ENCODE measurements at places on chromosomes 6 and 20. TPM values are rescaled to one million over a fixed set of nuclear protein-coding genes. Genes with fewer than 3 reads are reported as not detected.

- H3K36me3 ChIP-seq, result no peaks in the 10 kb centered on the region
- H3K4me3 ChIP-seq, result no peak overlapping the region
- no peak for DNase-seq
- H3K27ac ChIP-seq, result peak overlapping the region; percentile 10
- H3K27me3 ChIP-seq, result no peaks in the 10 kb centered on the region
Measured at GRCh38 chr6:37988696-37989095, 169.2 kb downstream of the ZFAND3 start.

DNA sequence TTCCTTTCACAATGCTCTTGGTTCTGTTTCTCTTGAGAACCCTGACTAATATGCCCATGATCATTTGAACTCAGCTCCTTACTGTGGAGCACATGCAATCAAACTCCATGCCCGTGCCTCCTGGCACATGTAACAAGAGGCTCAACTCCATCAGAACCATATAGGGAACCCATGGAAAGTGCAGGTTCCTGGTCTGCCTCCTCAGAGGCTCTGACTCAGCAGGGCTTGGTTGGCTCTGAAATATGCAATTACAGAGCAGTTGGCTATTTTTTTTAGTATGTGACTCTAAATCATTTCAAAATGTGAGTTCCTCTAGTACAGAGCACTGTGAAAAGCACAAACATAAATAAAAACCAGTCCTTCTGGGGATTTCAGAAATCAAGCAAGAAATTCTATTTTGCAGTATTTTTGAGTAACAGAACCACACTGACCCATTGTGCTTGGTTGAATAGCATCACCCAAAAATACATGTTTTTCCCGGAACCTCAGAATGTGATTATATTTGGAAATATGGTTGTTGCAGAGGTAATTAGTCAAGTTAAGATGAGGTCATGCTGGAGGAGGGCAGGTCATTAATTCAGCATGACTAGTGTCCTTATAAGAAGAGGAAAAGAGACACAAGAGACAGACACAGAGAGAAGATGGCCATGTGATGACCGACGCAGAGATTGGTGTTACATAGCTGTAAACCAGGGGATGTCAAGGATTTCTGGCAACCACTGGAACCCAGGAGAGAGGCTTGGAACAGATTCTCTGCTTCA, 13.2 kb upstream of the MAP3K4 start:
- no peak overlapping the region for H3K4me3 ChIP-seq
- peak overlapping the region; percentile 0 for H3K27ac ChIP-seq
- peaks cover 21% of the 10 kb centered on the region for H3K4me1 ChIP-seq
- no peaks in the 10 kb centered on the region for H3K27me3 ChIP-seq
- no peak for DNase-seq
- H3K36me3 ChIP-seq, result no peaks in the 10 kb centered on the region

- H3K4me1 ChIP-seq, result no peaks in the 10 kb centered on the region
- no peaks in the 10 kb centered on the region for H3K27me3 ChIP-seq
- no peak overlapping the region for H3K27ac ChIP-seq
- no peaks in the 10 kb centered on the region for H3K36me3 ChIP-seq
Measured at GRCh38 chr6:159104163-159104925, 59.6 kb upstream of the TAGAP start.

- no peak overlapping the region for H3K27ac ChIP-seq
- H3K4me1 ChIP-seq, result no peaks in the 10 kb centered on the region
- H3K4me3 ChIP-seq, result no peak overlapping the region
- H3K27me3 ChIP-seq, result no peaks in the 10 kb centered on the region
- no peaks in the 10 kb centered on the region for H3K36me3 ChIP-seq
Measured at GRCh38 chr6:25629198-25629576, 22.8 kb upstream of the SCGN start.

ZNF165 gene
- total RNA-seq, result 1.8 TPM

- no peak for DNase-seq
- H3K27ac ChIP-seq, result no peak overlapping the region
- no peaks in the 10 kb centered on the region for H3K36me3 ChIP-seq
- H3K27me3 ChIP-seq, result no peaks in the 10 kb centered on the region
- no peak overlapping the region for H3K4me3 ChIP-seq
- H3K4me1 ChIP-seq, result no peaks in the 10 kb centered on the region
Measured at GRCh38 chr6:119322034-119322433, 27.5 kb downstream of the MAN1A1 start.

GRCh38 chr20:46056027-46056833, 27.2 kb downstream of the SLC12A5 start:
- H3K27ac ChIP-seq, result no peak overlapping the region
- peak; percentile 56 for DNase-seq
- H3K36me3 ChIP-seq, result peaks cover 3% of the 10 kb centered on the region
- peaks cover 22% of the 10 kb centered on the region for H3K4me1 ChIP-seq
- no peak overlapping the region for H3K4me3 ChIP-seq

- no peak overlapping the region for H3K4me3 ChIP-seq
- peak overlapping the region; percentile 96 for H3K27ac ChIP-seq
- DNase-seq, result no peak
- peaks cover 79% of the 10 kb centered on the region for H3K4me1 ChIP-seq
- no peaks in the 10 kb centered on the region for H3K27me3 ChIP-seq
- H3K36me3 ChIP-seq, result no peaks in the 10 kb centered on the region
Measured at GRCh38 chr20:62714799-62715198, 6.2 kb downstream of the NTSR1 start.

- peaks cover 68% of the 10 kb centered on the region for H3K27me3 ChIP-seq
- peaks cover 23% of the 10 kb centered on the region for H3K4me1 ChIP-seq
- DNase-seq, result no peak
- no peaks in the 10 kb centered on the region for H3K36me3 ChIP-seq
Measured at GRCh38 chr6:10418361-10418861, 3.5 kb upstream of the TFAP2A start.

UCKL1 gene
- 26.6 TPM for total RNA-seq

GRCh38 chr20:51678026-51678697, 90.0 kb downstream of the ATP9A start:
- DNase-seq, result no peak
- H3K36me3 ChIP-seq, result peaks cover 31% of the 10 kb centered on the region
- no peak overlapping the region for H3K4me3 ChIP-seq
- H3K4me1 ChIP-seq, result peaks cover 6% of the 10 kb centered on the region
- no peaks in the 10 kb centered on the region for H3K27me3 ChIP-seq
- no peak overlapping the region for H3K27ac ChIP-seq

All from sigmoid colon (tissue), 7 donors.